ENCODE measurements at places on chromosomes 6 and 20.

DNA sequence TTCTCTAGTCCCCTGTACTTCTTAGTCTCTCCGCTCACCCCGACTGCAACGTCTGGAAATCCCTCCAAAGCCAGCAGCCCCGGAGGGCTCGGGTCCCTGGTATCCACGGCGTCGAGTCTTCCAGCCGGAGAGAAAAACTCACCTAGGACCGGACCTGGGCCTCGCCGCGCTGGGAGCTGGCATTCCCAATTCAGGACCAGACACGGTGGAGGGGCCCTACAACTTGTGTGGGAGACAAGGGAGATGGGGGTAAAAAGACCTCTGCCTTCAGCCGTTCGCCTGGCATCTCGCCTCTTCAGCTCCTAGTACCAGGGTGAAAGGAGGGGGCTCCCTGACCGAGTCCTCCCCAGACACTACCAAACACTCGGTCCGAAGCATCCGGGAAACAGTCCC is 64.3 kb downstream of the GPX5 start:
- no peak for DNase-seq

DNA sequence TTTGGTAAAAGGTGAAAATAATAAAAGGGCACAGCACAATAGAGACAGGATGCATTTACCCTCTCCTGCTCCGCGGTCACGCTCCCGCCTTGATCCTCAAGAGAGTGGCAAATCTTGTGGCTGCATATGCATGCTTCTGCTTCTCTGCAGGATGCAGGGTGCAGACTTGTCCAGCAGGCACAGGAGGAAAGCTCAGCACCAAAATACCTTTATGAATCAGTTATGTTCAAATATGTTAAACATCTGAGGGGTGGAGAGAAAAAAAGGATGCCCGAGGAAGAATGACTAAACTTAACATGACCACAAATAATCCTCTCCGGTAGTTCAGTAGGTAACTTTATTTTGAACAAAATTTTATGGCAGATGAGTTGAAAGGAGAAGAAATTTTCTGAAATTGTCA is 366.1 kb upstream of the SOX4 start:
- DNase-seq = no peak

- DNase-seq = no peak
Observed at GRCh38 chr6:17361013-17361412, 32.4 kb upstream of the CAP2 start.

DNA sequence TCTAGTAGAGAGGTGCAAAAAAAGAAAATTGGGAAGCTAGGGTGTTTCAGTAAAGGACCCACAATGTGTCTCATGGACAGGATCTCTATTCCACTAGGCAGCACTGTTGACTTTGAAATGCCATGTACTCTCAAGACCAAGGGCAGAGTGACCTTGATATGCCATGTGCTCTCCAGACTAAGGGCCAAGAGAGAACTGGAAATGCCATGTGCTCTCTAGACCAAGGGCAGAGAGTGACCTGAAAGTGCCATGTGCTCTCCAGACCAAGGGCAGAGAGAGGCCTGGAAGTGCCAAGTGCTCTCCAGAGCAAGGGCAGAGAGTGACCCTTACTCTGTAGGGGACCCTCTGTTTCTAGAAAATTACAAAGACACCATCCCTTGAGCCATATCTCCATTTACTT is 49.3 kb upstream of the HTR1B start:
- no peak for DNase-seq

DNA sequence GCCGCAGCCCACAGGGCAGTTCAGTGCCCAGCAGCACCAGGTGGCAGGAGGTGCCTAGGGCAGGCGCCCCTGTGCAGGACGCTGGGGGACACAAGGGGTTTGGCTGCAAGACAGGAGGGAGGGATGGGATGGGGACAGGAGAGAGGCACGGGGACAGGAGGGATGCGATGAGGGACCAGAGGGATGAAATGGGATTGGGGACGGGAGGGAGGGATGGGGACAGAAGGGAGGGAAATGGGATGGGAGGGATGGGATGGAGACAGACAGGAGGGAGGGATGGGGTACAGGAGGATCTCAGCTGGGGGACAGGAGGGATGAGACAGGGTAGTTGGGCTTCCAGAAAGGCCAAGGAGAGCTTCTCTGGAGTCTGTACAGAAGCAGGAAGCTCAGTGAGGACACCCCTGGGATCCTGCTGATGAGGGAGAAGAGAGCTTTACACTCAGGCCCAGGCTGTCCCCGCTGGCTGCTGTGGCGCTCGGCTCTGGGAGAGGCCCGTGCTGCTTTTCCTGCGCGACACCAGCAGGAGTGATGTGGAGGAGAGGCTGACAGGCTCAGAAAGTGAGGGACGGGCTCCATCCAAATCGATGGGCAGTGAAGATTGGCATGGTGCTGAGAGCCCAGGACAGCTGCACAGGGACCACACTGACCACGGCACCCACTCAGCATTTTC is 400.8 kb downstream of the SMOC2 start:
- no peak for DNase-seq

GRCh38 chr6:19549109-19549508 is 288.1 kb upstream of the ID4 start:
- DNase-seq = no peak

DNA sequence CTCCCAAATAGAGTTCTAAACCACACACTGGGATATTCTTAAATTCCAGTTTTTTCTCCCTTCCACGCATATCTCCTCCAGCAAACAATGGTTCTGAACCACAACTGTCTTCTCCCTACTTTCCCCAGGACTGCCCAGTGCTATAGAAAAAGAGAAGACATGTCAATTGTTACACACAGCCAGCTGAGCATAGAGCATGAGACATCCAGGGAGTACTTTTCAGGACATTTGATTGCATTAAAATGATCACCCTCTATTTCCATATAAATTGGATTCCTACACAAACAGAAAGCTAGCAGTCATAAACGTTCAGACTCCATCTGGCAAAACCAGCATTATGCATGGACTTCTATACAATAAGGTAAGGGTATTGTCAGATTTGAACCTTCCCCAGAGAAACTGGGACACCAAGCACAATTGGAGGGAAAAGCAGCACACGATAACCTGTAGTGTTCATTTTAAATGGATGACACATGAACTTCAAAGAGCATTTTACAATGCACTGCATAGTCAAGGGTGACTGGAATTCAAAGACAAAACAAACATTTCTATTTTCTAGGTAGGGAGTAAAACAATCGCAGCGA is 93.1 kb upstream of the HEY2 start:
- DNase-seq = no peak

GRCh38 chr20:14134004-14134403 is 138.7 kb downstream of the MACROD2 start:
- no peak for DNase-seq

DNA sequence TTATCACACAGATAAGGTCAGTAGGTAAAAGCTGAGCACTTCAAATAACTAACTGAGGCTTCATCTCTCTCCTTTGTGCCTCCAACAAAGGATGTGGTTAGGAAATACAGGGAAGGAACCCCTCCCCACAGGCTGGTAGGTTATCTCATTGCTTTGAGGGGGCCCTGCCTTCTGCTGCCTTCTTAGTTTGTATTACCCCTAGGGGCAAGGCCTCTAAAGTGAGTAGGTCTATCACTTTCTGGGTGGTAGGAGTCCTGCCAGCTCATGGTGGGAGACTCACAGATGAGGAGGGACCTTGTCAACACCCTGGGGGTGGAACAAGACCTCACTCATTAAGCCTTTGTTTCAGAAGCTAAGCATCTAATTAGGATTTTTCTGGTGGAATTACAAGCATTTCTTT is 34.6 kb downstream of the EDN1 start:
- no peak for DNase-seq

- DNase-seq = peak; percentile 70
Observed at GRCh38 chr6:135162678-135163439, 18.2 kb upstream of the MYB start.

GRCh38 chr6:13268913-13269518 is 59.3 kb downstream of the TBC1D7 start:
- DNase-seq = no peak

GRCh38 chr6:36759148-36759759 is 61.6 kb downstream of the RAB44 start:
- peak; percentile 75 for DNase-seq

DNA sequence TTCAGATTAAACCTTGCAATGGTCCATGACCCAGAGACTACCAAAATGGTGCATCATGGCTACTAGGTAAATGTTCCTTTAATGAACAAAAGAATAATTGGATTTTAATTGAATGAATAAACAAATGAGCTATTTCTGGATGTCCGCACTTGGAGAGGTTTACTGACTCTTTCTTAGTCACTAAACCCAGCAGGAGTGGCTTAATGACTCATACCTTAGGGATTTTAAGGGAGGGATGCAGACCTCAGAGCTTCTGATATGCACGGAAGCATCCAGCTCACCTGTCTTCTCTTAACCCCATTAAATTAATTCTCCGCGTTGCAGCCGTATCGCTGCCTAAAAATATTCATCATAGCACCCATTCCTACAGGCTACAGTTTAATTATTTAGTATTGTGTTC is 970.0 kb upstream of the SLC35B3 start:
- DNase-seq = no peak

- DNase-seq = peak; percentile 15
Observed at GRCh38 chr20:17898548-17898994, 70.0 kb downstream of the SNX5 start.

DNA sequence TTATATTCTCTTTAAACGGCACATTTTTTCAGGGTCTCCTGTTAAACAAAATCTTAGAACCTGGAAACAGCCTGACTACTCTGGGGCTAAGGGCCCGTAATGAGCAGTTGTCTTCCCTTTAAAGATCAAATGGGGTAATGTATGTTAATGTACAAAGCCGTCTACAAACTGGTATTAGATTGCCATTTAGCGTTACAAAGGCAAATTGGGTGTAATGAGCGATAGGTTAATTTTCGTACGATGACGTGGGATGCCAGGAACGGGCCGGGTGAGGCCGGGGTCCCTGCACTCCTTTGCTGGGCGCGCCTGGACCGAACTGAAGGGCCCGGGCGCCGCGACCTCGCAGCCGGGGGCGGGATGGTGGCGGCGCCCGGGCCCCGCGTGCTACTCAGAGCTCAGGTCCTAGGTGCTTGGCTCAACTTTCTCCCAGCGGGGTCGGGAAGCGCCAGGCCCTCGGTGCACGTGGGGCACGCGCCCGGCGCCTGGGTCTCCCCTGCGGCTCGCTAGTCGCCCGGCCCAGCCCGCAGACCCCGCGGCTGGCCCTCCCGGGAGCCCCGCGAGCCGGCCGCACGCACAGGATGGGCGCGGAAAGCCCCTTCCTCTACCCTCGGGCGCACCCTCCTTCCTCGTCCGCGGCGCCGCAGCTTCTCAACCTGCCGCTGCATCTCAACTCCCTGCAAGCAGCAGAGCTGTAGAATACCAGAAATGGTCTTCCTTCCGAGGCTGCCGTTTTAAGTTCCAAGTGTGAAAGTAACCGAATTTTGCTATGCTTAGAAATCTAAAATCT is 5.9 kb downstream of the NKX2-4 start:
- no peak for DNase-seq

DNA sequence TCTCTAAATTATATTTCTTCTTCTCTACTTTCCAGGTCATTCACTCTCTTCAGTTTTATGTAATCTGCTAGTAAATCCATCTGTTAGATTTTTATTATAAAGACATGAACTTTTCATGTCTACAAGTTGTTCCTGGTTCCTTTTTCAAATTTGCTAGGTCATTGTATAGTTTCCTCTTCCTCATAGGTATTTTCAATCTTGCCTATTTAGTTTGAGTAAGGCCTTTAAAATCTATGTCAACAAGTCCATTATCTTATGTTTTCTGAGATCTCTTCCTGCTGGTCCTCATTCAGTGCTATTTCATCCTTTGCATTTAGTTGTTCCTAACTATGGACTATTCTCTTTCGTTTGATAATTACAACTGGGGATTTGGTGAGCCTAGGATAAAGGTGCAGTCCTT is 11.0 kb downstream of the RRBP1 start:
- DNase-seq = no peak

- DNase-seq = no peak
Observed at GRCh38 chr6:162363757-162364156, 363.8 kb downstream of the PRKN start.

- no peak for DNase-seq
Observed at GRCh38 chr6:166667796-166668610, 41.0 kb upstream of the RPS6KA2 start.

DNA sequence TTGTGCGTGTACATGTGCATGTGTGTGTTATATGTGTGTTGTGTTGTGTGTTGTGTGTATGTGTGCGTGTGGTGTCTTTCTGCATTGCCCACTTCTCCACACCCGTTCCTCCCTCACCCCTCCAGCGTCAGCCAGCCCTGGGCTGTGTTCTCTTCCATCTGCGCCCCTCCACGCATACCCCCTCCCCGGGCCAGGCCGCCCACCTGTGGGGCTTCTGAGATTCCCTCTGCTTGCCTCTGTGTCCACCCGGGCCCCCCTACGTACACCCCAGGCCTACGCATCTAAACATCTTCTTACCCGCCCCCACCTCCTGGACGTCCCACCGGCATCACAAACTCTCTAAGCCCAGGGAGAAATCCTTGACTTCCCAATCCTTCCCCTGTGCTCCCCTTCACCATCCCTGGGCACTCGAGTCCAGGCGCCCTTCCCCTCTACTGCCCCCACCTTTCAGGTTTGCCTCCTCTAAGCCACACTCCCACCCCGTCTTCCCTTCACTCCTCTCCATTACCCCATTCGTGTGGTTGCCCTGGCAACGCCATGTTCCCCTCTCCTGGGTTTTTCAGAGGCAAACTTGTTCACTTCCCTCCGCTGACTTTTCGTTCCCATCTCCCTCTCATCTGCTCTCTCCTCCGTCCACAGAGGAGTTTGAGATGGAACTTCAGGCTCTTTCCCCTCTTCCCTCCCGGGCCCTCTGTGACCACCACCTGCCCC is 81.7 kb upstream of the NNAT start:
- no peak for DNase-seq

- no peak for DNase-seq
Observed at GRCh38 chr6:131262060-131262459, 126.8 kb downstream of the AKAP7 start.

All from NCI-H1105 treated with DMSO at 0.1 percent for 48 hours (cell line).